ENCODE measurements at places on chromosomes 13 and 19. TPM values are rescaled to one million over a fixed set of nuclear protein-coding genes. Genes with fewer than 3 reads are reported as not detected.
A peak's percentile ranks its signal among the peaks of the same experiment; 100 is the strongest.

Gene PLEKHG2
- total RNA-seq = 32.1 TPM

Gene SHISA7
- total RNA-seq = not detected

Gene DCT
- not detected for total RNA-seq

Gene RAB3A
- 4.0 TPM for total RNA-seq

Gene QPCTL
- 42.8 TPM for total RNA-seq

Gene ZNF700
- total RNA-seq = 7.6 TPM

DNA sequence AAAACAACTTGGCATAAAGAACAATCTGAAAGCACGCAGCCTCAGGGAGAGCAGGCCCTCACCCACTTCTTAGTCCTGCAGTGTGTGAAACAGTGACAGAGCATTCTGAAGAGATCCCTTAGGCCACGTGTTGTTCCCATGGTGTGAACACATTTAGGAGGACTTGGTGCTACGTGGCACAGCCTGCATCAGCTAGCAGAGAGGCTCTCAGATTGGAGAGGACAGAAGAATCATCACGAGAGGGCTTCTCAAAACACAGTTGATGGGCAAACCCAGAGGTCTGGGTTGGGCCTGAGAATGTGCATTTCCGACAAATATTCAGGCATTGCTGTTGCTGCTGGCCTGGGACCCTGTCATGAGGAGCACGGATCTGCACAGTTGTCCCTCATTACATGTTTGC is 26.1 kb upstream of the TFDP1 start:
- no peak overlapping the region for H3K27ac ChIP-seq
- DNase-seq = no peak
- no peaks in the 10 kb centered on the region for H3K27me3 ChIP-seq
- no peak overlapping the region for H3K4me3 ChIP-seq

DNA sequence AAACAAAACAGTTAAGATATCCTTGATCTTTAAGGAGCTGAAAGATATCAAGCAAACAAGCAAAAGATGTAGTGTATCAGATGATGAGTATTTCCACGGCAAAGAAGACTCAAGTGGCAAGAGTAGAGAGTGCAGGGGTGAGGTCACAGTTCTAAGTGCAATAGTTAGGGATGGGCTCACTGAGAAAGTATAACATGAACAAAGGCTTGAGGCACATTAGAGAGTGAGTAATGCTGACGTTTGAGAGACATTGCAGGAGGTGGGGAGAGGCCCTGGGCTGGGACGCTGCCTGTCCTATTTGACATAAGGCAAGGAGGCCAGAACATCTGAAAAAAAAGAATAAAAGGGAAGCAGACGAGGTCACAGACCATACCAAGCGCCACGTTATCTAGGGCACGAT is 1.4 kb downstream of the DUXA start:
- H3K4me3 ChIP-seq = no peak overlapping the region
- no peaks in the 10 kb centered on the region for H3K36me3 ChIP-seq
- H3K4me1 ChIP-seq = no peaks in the 10 kb centered on the region

- no peak overlapping the region for H3K4me3 ChIP-seq
- H3K27me3 ChIP-seq = no peaks in the 10 kb centered on the region
- no peak for DNase-seq
- peaks cover 32% of the 10 kb centered on the region for H3K4me1 ChIP-seq
These were observed 401.7 kb downstream of the IRS2 start for GRCh38 chr13:109384491-109385241.

GRCh38 chr19:12527034-12527836 is 24.0 kb downstream of the ZNF564 start:
- H3K4me3 ChIP-seq = peak overlapping the region; percentile 28
- H3K36me3 ChIP-seq = peaks cover 69% of the 10 kb centered on the region
- no peak overlapping the region for H3K27ac ChIP-seq
- H3K4me1 ChIP-seq = no peaks in the 10 kb centered on the region

DNA sequence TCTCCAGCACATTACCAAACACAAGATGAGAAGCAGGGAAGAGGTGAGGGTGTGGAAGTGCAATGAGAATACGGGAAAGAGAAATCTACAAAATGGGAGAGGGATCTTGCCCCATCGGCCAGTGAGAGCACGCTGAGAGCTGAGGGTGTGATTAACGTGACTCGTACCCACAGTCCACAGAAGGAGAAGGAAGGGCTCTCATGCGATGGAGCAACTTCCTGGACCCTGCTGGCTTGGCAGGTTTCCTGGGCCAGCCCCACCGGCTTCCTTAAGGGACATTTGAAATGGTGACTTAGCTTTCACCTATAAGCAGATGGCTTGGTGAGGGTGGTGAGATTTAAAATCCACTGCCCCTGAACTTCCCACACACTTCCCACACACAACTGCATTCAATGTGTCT is 740.1 kb downstream of the UQCRFS1 start:
- no peak overlapping the region for H3K4me3 ChIP-seq
- no peak for DNase-seq
- H3K4me1 ChIP-seq = no peaks in the 10 kb centered on the region

- DNase-seq = no peak
- H3K27ac ChIP-seq = no peak overlapping the region
- peaks cover 19% of the 10 kb centered on the region for H3K4me1 ChIP-seq
- no peak overlapping the region for H3K4me3 ChIP-seq
- H3K27me3 ChIP-seq = no peaks in the 10 kb centered on the region
- H3K36me3 ChIP-seq = no peaks in the 10 kb centered on the region
These were observed 49.2 kb downstream of the LATS2 start for GRCh38 chr13:21012211-21012610.

DNA sequence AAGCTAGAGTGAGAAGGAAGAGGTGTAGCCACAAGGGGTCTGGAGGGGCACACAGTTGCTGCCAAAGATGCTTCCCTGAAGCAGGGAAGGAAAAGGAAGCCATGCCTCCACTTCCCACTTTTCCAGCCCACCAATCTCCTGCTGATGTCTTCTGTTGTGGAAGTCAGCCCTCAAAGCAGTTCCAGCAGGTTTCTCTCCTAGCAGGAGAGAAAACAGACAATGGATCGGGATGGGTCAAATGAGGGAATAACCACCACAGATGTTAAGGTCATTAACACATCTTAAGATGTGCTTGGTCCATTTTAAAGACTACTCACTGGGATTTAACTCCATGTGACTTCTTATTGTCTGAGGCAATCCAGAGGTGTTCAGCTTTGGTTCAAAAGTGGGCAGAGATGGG is 284.1 kb upstream of the SOX21 start:
- H3K27me3 ChIP-seq = peaks cover 30% of the 10 kb centered on the region
- DNase-seq = no peak
- H3K4me3 ChIP-seq = no peak overlapping the region

- no peaks in the 10 kb centered on the region for H3K27me3 ChIP-seq
- H3K4me1 ChIP-seq = no peaks in the 10 kb centered on the region
- no peak overlapping the region for H3K27ac ChIP-seq
- no peak for DNase-seq
These were observed 209.5 kb downstream of the KLF5 start for GRCh38 chr13:73268306-73268705.

- no peak overlapping the region for H3K4me3 ChIP-seq
- H3K36me3 ChIP-seq = peaks cover 28% of the 10 kb centered on the region
- H3K27me3 ChIP-seq = no peaks in the 10 kb centered on the region
These were observed 27.1 kb downstream of the RNASEH2B start for GRCh38 chr13:50936679-50937078.

DNA sequence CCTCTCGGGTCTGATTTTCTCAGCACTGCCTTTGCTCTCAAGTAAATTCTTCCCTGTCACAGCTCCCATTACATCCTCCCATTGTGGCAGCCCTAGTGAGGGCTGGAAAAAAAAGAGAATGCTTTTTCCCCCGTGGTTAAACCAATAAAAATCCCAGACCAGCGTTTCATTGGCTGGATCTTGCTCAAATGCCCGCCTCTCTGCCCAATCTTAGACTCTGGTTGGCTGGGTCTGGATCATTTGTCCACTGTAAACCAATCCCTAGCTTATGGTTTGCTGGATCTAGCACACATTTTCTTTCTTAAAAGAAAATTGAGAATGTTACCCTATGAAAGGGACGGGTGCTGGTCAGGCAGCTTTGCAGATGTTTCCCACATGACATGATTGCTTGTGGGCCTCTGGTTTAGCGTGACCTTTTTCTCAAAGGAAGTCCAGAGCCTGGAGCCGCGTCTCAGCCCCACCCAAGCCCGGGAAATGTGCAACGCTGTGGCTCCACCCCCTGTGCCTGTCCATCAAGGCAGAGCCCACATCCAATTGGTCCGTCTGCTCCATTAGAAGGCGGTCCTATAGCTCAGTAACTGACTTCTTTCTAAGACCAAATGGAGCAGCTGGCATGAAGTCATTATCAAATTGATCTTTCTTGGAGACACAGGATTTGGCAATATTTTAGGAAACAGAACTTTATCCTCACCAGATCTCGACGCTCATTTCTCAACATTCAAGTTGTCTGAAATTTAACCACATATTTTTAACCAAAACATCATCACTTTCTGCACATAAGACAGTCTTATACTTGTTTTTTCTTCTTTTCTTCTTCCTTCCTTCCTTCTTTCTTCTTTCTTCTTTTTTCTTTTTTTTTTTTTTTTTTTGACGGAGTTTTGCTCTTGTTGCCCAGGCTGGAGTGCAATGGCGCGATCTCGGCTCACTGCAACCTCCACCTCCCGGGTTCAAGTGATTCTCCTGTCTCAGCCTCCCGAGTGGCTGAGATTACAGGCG is 2.6 kb upstream of the MCEMP1 start:
- H3K27me3 ChIP-seq = peaks cover 73% of the 10 kb centered on the region
- H3K36me3 ChIP-seq = no peaks in the 10 kb centered on the region
- H3K4me3 ChIP-seq = no peak overlapping the region
- H3K27ac ChIP-seq = no peak overlapping the region
- peaks cover 11% of the 10 kb centered on the region for H3K4me1 ChIP-seq

- H3K27ac ChIP-seq = no peak overlapping the region
- no peak for DNase-seq
These were observed 19.6 kb downstream of the OLFM2 start for GRCh38 chr19:9916719-9917118.

- no peaks in the 10 kb centered on the region for H3K27me3 ChIP-seq
- no peak for DNase-seq
- no peaks in the 10 kb centered on the region for H3K4me1 ChIP-seq
- no peak overlapping the region for H3K4me3 ChIP-seq
These were observed 83.5 kb upstream of the STARD13 start for GRCh38 chr13:33369073-33369472.

- no peaks in the 10 kb centered on the region for H3K4me1 ChIP-seq
- H3K27me3 ChIP-seq = no peaks in the 10 kb centered on the region
- DNase-seq = no peak
- H3K36me3 ChIP-seq = no peaks in the 10 kb centered on the region
These were observed 783.3 kb upstream of the ATXN8OS start for GRCh38 chr13:69324090-69324886.

- H3K4me1 ChIP-seq = no peaks in the 10 kb centered on the region
- no peak for DNase-seq
- H3K27me3 ChIP-seq = no peaks in the 10 kb centered on the region
- no peak overlapping the region for H3K4me3 ChIP-seq
- H3K27ac ChIP-seq = no peak overlapping the region
- H3K36me3 ChIP-seq = no peaks in the 10 kb centered on the region
These were observed 18.1 kb upstream of the NDUFS7 start for GRCh38 chr19:1365319-1366269.

- DNase-seq = peak; percentile 12
- H3K27ac ChIP-seq = no peak overlapping the region
- H3K36me3 ChIP-seq = no peaks in the 10 kb centered on the region
- 0 out of 2 replicates have a peak, but pooled peaks cover 3% of the 10 kb centered on the region for H3K4me1 ChIP-seq
- no peak overlapping the region for H3K4me3 ChIP-seq
- no peaks in the 10 kb centered on the region for H3K27me3 ChIP-seq
These were observed 30.2 kb upstream of the ZNF331 start for GRCh38 chr19:53507523-53508442.

DNA sequence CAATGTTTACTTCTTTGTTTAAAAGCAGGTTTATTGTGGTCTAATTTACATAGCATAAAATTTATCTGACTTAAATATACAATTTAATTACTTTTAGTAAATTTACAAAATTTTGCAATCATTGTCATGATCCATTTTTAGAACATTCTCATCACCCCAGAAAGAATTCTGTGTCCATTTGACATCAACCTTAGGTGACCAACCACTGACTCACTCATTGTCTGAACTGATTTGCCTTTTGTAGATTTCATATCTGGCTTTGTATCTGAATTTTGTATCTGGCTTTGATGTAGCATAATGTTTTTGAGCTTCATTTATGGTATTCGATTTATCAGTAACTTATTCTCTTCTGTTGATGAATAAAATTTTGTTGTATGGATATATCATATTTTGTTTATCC is 40.4 kb downstream of the EDNRB start:
- H3K4me3 ChIP-seq = no peak overlapping the region
- no peaks in the 10 kb centered on the region for H3K4me1 ChIP-seq
- no peaks in the 10 kb centered on the region for H3K36me3 ChIP-seq
- no peak overlapping the region for H3K27ac ChIP-seq

DNA sequence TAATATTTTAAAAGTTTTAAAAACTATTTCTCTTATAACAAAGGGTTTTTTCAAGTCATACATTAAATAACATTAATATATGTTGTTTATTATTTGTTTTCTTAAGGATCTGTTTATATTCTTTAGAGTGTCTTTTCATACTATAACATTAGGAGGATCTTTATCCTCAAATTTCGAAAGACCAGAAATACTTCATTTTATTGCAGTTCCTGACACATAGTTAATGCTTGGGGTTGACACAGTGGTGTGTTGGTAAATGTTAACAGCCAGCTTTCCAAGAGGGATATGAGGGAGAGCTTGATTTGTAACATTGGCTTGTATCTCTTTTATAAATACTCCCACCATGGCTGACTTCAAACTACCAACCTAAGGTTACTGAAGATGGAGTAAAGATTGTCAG is 126.6 kb upstream of the KLF5 start:
- 0 out of 2 replicates have a peak, but pooled peaks cover 5% of the 10 kb centered on the region for H3K36me3 ChIP-seq
- H3K27ac ChIP-seq = no peak overlapping the region
- no peak for DNase-seq
- peaks cover 10% of the 10 kb centered on the region for H3K4me1 ChIP-seq

Data from PC-9 (cell line).